Activated gamma-delta T cell treated with Interleukin-2 at 50 U/mL for 16 hours (primary cell): ENCODE measurements at places on chromosomes 7 and 10.

DNA sequence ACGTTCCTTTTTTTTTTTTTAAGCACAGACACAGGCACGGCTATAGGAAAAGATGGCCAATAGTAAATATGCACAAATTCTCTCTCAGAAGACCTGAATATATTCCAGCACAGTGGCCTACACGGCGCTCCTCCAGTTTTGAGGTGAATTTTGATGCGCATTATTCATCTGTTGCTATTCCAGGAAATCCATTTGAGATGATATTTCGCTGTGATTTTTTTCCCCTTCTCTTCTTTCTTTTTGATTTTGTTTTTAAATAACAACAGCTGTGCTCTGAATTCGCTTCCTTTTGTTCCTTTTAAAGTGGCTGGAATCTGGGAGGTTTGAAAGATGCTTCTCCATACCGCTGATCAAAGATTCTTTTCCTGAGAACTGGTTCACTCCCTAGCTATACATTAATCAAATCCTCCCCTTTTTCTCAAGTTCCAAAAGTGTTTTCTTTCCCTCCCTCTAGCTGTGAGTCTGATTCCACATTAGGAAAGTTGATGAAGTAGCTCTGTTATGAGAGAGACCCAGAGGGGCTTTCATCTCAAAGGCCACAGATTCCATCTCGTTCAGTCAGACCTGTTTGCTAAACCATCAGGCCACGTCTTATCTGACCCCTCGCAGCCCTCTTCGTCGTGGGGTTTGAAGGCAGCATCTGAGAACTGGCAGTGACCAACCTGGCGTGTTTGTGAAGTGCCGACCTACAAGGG is 602.7 kb upstream of the NRP1 start:
- no peak for DNase-seq

- DNase-seq = no peak
Measured at GRCh38 chr7:102994567-102994966, 80.0 kb downstream of the FBXL13 start.

GRCh38 chr10:105598207-105598606 is 957.1 kb downstream of the SORCS3 start:
- no peak for DNase-seq

GRCh38 chr10:122884166-122884565 is 4.8 kb upstream of the FAM24B start:
- DNase-seq = no peak

- no peak for DNase-seq
Measured at GRCh38 chr7:37379546-37380277, 69.0 kb downstream of the ELMO1 start.

DNA sequence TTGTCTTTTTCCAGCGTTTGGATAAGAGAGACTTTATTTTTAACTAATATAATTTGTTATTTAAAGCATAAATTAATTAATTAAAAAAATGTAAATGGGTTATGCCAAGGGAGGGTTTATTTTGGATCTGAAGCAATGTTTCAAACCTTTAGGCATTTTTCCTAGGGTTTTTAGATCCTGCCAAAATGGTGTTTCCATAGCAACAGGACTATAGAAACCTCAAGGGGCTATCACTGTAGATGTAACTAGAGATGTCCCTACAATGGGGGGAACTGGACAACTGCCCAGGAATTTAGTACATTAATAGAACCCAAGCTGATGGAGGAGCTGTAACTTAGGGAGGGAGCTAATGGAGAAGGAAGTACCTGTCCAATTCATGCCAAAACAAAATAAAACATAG is 57.3 kb downstream of the SLC39A12 start:
- no peak for DNase-seq

- no peak for DNase-seq
Measured at GRCh38 chr10:33291053-33291592, 43.3 kb downstream of the NRP1 start.

- no peak for DNase-seq
Measured at GRCh38 chr10:49798275-49798674, 36.2 kb upstream of the OGDHL start.

- DNase-seq = no peak
Measured at GRCh38 chr7:101121991-101122932, 4.6 kb upstream of the SERPINE1 start.

- DNase-seq = no peak
Measured at GRCh38 chr7:85185424-85186082, 1.3 kb downstream of the SEMA3D start.

DNA sequence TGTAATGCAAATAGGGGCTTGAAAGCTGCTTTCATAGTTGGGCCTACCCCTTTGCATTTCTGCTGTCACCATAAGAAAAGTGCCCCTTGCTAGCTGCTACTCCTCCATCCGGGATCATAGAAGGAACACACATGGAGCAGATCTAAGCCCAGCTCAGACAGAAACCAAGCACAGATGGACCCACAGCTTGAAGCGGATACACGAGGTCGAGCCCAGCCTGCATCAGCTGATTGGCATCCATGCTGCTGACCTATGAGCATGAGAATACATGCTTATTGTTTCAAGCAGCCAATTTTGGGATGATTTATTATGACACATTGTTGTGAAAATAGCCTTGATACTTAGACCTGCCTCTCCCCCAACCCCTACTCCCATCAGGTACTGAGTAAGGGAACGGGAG is 109.2 kb downstream of the ZNF467 start:
- no peak for DNase-seq

- no peak for DNase-seq
Measured at GRCh38 chr7:82740246-82740848, 296.8 kb upstream of the CACNA2D1 start.

- no peak for DNase-seq
Measured at GRCh38 chr10:51086710-51087109, 12.4 kb downstream of the PRKG1 start.

- no peak for DNase-seq
Measured at GRCh38 chr7:43479042-43479441, 103.9 kb upstream of the STK17A start.

- no peak for DNase-seq
Measured at GRCh38 chr7:108459922-108460551, 3.8 kb upstream of the NRCAM start.

- peak; percentile 36 for DNase-seq
Measured at GRCh38 chr10:109914966-109915365, 8.3 kb downstream of the XPNPEP1 start.

- no peak for DNase-seq
Measured at GRCh38 chr10:29158066-29158465, 130.8 kb upstream of the LYZL1 start.

DNA sequence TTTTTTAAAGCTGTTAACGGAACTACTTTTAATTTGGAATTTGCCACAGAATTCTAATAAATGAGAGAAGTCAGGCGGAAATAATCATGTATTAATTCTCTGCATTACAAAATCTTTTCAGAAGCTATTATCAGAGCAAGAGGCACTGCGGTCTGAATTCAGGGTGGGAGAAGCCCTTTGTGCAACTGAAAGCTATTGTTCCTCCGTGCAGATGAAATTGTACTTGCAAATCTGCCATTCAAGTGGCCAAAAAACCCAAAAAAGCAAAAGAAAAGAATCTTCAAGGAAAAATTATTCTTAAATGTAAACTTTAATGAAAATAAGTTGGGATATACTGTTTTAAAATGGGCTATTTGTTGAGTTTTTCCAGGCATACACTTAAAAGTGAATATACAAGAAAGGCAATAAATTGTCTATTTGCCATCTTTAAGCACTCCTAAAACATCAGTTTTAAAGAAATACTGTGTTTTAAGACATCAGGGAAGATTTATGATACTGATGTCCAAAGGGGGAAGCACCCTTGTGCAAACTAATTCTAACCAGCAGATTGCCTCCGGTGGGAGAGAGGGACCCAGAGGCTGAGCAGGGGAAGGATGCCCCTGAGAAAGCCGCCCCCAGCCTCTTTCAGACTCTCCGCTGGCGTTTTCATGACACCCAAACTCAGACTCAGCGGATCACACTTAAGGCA is 351.2 kb downstream of the DNAJB6 start:
- no peak for DNase-seq

GRCh38 chr7:80832006-80832405 is 86.8 kb downstream of the SEMA3C start:
- no peak for DNase-seq

- peak; percentile 5 for DNase-seq
Measured at GRCh38 chr7:66921396-66921917, 432 bp downstream of the TMEM248 start.

GRCh38 chr10:57723305-57723704 is 544.4 kb downstream of the IPMK start:
- DNase-seq = no peak

- DNase-seq = no peak
Measured at GRCh38 chr10:18221123-18221522, 80.9 kb downstream of the CACNB2 start.

DNA sequence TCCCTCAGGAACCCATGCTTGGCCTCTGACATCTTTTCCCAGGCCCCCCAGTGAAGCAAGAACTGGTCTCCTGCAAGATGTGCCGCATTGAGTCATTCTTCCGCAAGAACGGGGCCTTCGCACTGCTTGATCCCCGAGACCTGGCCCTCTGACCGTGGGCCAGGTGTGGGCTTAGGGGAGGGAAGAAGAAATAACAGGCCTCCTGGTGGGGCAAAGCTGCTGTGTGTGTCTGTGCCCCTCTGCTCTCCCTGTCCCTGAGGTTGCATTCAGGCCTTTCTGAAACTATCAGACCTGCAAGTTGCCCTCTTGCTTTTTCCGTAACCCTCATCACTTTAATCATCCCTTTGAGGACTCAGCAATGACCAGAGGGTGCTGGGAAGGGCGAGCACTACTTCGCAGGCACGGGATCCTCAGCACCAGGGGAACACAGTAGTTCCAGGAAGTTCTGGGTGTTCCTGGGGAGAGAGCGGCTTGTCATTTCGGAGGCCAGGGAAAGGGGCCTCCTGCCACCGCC is 6.0 kb downstream of the ATP6V1F start:
- DNase-seq = no peak

GRCh38 chr7:85883-86515 is 106.4 kb upstream of the FAM20C start:
- DNase-seq = no peak

GRCh38 chr10:43082746-43083145 is 5.9 kb downstream of the RET start:
- DNase-seq = no peak

- no peak for DNase-seq
Measured at GRCh38 chr7:155804431-155804831, 7.8 kb downstream of the SHH start.

- peak; percentile 52 for DNase-seq
Measured at GRCh38 chr7:64876792-64877713, 26.0 kb upstream of the ZNF273 start.

DNA sequence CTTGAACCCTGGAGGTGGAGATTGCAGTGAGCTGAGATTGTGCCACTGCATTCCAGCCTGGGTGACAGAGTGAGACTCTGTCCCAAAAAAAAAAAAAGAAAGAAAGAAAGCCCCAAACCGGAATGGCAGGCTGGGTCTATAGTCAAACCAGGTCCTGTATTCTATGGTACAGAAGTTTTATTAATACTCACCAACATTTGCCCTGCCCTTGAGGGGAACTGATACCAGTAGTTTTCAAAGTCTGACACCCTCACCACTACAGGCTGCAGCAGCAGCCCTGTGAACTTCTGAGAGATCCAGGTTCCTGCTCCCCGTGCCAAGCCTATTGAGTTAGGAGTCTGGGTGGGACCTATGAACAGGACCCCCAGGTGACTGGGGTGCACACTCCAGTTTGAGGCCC is 80.6 kb downstream of the RGS10 start:
- DNase-seq = no peak

DNA sequence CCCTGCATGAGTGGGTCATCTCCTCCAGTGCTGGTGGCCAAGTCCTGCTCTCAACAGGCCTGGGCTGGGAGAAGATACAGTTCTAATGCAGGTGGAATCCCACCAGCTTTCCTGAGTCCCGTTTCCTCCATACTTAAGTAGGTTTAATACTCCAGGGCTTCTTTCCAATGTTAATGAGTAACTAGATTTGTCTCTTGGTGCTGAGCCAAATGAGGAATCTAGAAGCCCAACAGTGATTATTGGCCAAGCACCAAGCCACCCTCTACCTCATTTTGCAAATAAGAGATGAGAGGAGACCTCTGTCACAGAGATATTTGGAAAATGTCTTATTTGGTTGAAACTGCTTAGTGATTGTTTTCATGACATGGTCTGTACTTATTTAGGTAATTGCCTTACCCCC is 37.1 kb downstream of the STARD3NL start:
- no peak for DNase-seq

DNA sequence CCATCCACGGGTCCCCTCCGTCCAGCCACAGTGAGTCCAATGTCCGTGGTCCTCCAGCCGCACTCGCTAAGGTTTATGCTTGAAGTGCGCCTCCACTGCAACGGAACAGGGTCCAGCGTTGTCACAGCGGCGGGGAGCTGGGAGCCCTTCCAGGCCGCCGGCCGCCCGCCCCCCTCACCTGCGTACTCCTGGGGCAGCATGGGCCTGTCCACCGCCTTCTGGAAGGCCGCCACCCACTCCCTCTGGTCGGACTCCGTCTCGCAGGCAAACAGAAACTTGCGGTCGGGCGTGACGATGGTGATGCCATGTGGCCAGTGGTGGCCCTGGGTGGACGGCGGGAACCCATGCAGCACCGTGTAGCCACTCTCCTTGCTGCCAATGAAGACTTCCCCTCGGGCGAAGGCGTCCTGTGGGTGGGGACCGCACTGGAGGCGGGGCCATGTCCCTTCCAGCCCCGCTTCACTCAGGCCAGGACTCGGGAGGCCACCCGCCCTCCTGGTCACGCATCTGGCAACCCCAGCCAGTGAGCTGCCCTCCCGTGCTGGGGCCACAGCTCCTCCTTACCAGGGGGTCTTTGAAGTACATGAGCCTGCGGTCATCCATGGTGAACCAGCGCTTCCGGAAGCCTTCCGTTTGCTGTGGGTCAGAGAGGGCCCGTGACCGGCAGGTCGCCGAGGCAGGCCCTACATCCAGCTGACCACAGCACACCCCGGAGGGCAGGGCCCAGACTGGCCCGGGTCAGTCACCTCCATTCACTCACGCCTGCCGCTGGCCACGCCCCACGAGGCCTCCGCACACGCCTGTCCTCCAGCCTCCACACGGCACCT is 22.7 kb downstream of the GET4 start:
- no peak for DNase-seq

GRCh38 chr10:128777342-128777741 is 651.1 kb upstream of the MKI67 start:
- no peak for DNase-seq

- DNase-seq = no peak
Measured at GRCh38 chr10:59273445-59273844, 88.9 kb downstream of the FAM13C start.

GRCh38 chr7:12554351-12554750 is 16.2 kb upstream of the SCIN start:
- DNase-seq = no peak

DNA sequence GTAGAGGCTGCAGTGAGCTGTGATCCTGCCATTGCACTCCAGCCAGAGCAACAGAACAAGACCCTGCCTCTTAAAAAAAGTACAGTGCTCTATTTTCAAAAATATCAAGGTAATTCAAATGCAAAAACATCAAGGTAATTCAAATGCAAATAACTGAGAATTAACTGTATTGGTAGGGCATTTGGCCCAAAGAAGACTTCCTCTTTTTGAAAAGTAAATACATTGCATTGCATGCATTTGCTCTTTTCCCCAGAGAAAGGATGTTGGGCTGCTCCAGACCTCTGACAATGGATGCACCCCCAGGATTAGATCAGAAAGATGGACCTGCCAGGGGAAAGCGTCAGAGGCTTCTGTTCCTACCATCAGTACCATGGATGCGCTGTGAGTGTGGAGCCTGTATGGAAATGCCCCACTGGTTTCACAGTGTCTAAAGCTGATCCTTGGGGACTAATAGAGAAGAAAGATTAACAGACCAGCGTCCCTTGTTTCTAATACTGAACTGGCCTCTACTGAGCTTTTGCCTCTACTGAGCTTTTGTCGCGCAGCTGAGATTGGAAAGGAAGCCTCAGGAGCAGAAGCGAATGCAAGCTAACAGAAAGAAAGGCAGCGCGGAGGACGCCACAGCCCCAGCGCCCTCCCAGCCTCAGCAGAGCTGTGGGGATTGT is 93.5 kb upstream of the LYZL2 start:
- DNase-seq = no peak
